ENCODE measurements at places on chromosomes 13 and 19.

DNA sequence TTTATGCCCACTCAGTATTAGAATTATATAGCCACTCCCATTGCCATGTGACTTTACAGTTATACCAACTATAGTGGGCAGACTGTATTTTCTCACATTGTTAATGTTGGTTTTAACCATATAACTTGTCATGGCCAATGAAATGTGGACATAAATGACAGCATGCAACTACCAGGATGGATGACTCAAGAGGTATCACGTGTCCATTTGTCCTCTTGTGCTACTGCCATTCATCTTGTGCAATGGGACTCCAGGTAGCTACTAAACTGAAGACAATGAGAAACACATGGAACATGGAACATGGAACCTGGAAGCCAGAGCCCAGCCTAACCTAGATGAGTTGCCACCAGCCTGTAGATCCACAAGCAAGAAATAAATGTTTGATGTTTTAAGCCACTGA is 242.7 kb upstream of the IPO5 start:
- no peak overlapping the region for H3K4me3 ChIP-seq
- no peaks in the 10 kb centered on the region for H3K4me1 ChIP-seq
- no peak for DNase-seq
- H3K36me3 ChIP-seq, result no peaks in the 10 kb centered on the region

DNA sequence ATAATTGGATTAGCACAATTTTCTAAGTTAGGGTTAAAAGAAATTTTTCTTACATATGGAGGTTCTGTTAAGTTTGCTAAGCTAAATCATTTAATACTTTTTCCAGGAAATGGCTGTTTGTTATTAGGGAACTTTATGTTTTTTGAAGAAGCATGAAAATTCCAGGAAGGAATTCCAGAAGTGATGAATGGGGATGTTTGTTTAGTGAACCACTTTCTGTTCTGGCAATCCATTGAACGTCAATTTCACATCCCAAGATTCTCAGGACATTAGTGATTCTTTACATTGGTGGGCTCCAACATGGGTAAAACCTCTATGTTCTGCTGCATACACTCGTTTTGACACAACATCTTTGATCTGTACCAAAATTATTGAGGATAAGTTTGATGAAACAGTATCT is 534.4 kb downstream of the IRS2 start:
- H3K4me3 ChIP-seq, result no peak overlapping the region
- peaks cover 17% of the 10 kb centered on the region for H3K36me3 ChIP-seq
- no peak overlapping the region for H3K27ac ChIP-seq

DNA sequence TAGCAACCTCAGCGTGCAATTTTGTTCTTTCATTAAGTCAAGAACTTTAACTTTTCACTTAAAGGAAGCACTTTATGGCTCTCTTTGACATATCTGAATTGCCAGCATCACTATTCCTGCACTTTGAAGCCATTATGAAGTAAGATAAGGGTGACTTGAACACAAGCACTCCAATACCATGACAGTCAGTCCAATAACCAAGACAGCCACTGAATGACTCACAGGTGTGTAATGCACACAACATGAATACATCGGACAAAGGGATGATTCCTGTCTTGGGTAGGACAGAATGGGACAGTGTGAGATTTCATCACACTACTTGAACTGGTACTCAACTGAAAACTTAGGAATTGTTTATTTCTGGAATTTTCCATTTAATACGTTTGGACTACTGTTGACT is 233.7 kb upstream of the IPO5 start:
- H3K27me3 ChIP-seq, result no peaks in the 10 kb centered on the region
- H3K27ac ChIP-seq, result no peak overlapping the region
- no peak for DNase-seq
- no peaks in the 10 kb centered on the region for H3K36me3 ChIP-seq

GRCh38 chr19:317710-318508 is 26.7 kb downstream of the MIER2 start:
- H3K4me3 ChIP-seq, result no peak overlapping the region
- DNase-seq, result no peak
- peaks cover 3% of the 10 kb centered on the region for H3K27me3 ChIP-seq
- no peaks in the 10 kb centered on the region for H3K4me1 ChIP-seq
- H3K36me3 ChIP-seq, result peaks cover 68% of the 10 kb centered on the region

GRCh38 chr13:112679381-112679780 is 10.5 kb upstream of the ATP11A start:
- peaks cover 16% of the 10 kb centered on the region for H3K4me1 ChIP-seq
- H3K27me3 ChIP-seq, result peaks cover 2% of the 10 kb centered on the region
- no peak overlapping the region for H3K27ac ChIP-seq
- no peak for DNase-seq
- 0 out of 2 replicates have a peak, but pooled peaks cover 6% of the 10 kb centered on the region for H3K36me3 ChIP-seq
- H3K4me3 ChIP-seq, result no peak overlapping the region

GRCh38 chr13:104648291-104648690 is 1582.1 kb upstream of the SLC10A2 start:
- no peaks in the 10 kb centered on the region for H3K27me3 ChIP-seq
- no peak overlapping the region for H3K4me3 ChIP-seq
- H3K27ac ChIP-seq, result no peak overlapping the region
- H3K4me1 ChIP-seq, result no peaks in the 10 kb centered on the region
- 0 out of 2 replicates have a peak, but pooled peaks cover under 1% of the 10 kb centered on the region for H3K36me3 ChIP-seq

GRCh38 chr13:30818323-30818960 is 83.1 kb downstream of the ALOX5AP start:
- H3K27ac ChIP-seq, result no peak overlapping the region
- peaks cover 4% of the 10 kb centered on the region for H3K27me3 ChIP-seq
- no peaks in the 10 kb centered on the region for H3K36me3 ChIP-seq
- no peak for DNase-seq
- H3K4me1 ChIP-seq, result no peaks in the 10 kb centered on the region

DNA sequence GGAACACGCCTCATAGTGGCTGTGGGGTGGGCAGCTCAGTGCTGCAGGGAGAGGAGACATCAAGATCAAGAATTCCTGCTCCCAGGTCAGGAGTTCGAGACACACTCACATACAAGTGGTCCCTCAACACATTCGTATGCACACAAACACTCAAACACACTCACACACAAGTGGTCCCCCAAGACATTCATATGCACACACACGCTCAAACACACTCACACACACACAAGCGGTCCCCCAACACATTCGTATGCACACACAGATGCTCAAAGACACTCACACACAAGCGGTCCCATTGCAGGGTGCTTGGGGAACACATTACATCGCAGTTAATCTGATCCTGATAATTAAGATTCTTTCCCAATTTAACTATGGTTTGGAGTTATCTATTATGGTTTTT is 28.2 kb downstream of the FCGBP start:
- H3K27me3 ChIP-seq, result no peaks in the 10 kb centered on the region
- no peak overlapping the region for H3K4me3 ChIP-seq
- no peak overlapping the region for H3K27ac ChIP-seq
- no peaks in the 10 kb centered on the region for H3K36me3 ChIP-seq

- H3K4me1 ChIP-seq, result peaks cover 17% of the 10 kb centered on the region
- H3K4me3 ChIP-seq, result peak overlapping the region; percentile 29
- H3K36me3 ChIP-seq, result peaks cover 8% of the 10 kb centered on the region
- peak; percentile 83 for DNase-seq
- peaks cover 13% of the 10 kb centered on the region for H3K27me3 ChIP-seq
Observed at GRCh38 chr13:112885782-112886268, 83.2 kb upstream of the MCF2L start.

DNA sequence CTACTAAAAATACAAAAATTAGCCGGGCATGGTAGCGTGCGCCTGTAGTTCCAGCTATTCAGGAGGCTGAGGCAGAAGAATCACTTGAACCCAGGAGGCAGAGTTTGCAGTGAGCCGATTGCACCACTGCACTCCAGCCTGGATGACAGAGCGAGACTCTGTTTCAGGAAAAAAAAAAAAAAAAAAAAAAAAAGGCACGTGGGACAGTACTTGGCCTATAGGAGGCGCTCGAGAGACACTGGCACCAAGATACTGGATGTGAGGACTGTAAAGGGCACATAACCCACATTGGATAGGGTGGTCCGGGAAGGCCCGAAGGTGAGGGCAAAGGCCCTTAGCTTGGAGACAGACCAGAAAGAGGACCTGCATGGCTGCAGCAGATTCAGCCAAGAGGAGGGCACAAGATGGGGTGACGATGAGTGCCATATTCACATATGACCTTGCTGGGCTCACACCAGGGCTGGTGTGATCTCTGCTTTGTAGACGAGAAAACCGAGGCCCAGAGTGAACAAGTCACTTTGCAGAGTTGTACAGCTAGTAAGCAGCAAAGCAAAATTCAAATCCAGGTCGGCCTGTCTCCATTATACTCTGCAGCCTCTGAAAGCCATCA is 89.4 kb downstream of the DPF1 start:
- peaks cover 17% of the 10 kb centered on the region for H3K4me1 ChIP-seq
- H3K36me3 ChIP-seq, result peaks cover 7% of the 10 kb centered on the region
- H3K27me3 ChIP-seq, result no peaks in the 10 kb centered on the region
- H3K27ac ChIP-seq, result no peak overlapping the region
- H3K4me3 ChIP-seq, result no peak overlapping the region

GRCh38 chr19:47152205-47152604 is 21.6 kb downstream of the SAE1 start:
- H3K36me3 ChIP-seq, result peaks cover 82% of the 10 kb centered on the region
- no peaks in the 10 kb centered on the region for H3K27me3 ChIP-seq
- no peak for DNase-seq
- peak overlapping the region; percentile 87 for H3K27ac ChIP-seq

DNA sequence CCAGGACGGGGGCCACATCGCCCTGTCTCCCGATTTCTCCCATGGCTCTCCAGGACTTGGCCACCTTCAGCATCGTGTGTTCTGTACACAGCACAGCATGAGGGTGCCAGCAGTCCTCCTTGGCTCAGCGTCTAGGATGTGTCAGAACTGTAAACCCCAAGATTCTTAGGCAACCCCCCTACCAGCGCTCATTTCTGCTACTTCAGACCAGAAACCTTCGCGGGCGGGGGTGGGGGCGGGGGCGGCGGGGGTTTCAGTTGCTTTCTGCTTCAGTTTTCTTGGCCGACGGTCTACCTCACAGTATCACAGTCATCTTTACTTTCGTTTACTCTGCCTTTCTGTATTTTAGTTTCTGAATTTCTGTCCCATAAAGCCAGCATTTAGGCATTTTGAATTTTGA is 82.4 kb downstream of the GGACT start:
- no peak overlapping the region for H3K4me3 ChIP-seq
- no peaks in the 10 kb centered on the region for H3K27me3 ChIP-seq
- no peak for DNase-seq

GRCh38 chr13:35514801-35515502 is 38.5 kb upstream of the MAB21L1 start:
- no peak for DNase-seq
- peak overlapping the region; percentile 9 for H3K4me3 ChIP-seq
- no peaks in the 10 kb centered on the region for H3K27me3 ChIP-seq
- H3K36me3 ChIP-seq, result no peaks in the 10 kb centered on the region

GRCh38 chr13:33787051-33787591 is 30.8 kb upstream of the RFC3 start:
- H3K4me3 ChIP-seq, result no peak overlapping the region
- H3K36me3 ChIP-seq, result peaks cover 3% of the 10 kb centered on the region
- H3K27ac ChIP-seq, result no peak overlapping the region
- no peak for DNase-seq

DNA sequence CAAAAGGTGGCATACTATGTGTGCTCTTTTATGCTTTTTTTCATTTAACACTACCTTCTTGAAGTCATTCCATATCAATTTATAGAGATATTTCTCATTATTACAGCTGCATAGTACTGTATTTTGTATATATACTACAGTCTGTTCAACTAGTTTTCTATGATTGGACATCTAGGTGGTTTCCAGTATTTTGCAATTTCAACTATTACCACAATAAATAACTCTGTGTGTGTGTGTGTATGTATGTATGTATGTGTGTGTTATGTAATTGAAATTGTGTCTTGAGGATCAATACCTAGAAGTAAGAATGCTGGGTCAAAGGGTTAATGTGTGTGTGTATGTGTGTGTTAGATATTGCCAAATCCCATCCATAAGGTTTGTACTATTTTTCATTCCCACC is 7.0 kb downstream of the LPAR6 start:
- no peaks in the 10 kb centered on the region for H3K27me3 ChIP-seq
- H3K27ac ChIP-seq, result no peak overlapping the region
- H3K4me3 ChIP-seq, result no peak overlapping the region
- H3K4me1 ChIP-seq, result peaks cover 7% of the 10 kb centered on the region
- no peaks in the 10 kb centered on the region for H3K36me3 ChIP-seq
- no peak for DNase-seq

GRCh38 chr13:106507560-106508274 is 27.7 kb downstream of the EFNB2 start:
- peak overlapping the region; percentile 97 for H3K27ac ChIP-seq
- DNase-seq, result no peak
- H3K4me3 ChIP-seq, result no peak overlapping the region
- H3K27me3 ChIP-seq, result no peaks in the 10 kb centered on the region
- peaks cover 26% of the 10 kb centered on the region for H3K4me1 ChIP-seq

GRCh38 chr13:112686364-112686763 is 3.5 kb upstream of the ATP11A start:
- no peak for DNase-seq
- H3K36me3 ChIP-seq, result no peaks in the 10 kb centered on the region
- no peaks in the 10 kb centered on the region for H3K27me3 ChIP-seq
- H3K4me1 ChIP-seq, result peaks cover 20% of the 10 kb centered on the region

GRCh38 chr19:17576758-17577456 is 21.5 kb downstream of the COLGALT1 start:
- H3K4me1 ChIP-seq, result peaks cover 25% of the 10 kb centered on the region
- peak overlapping the region; percentile 60 for H3K4me3 ChIP-seq
- H3K27ac ChIP-seq, result no peak overlapping the region
- H3K27me3 ChIP-seq, result no peaks in the 10 kb centered on the region
- peak; percentile 100 for DNase-seq

DNA sequence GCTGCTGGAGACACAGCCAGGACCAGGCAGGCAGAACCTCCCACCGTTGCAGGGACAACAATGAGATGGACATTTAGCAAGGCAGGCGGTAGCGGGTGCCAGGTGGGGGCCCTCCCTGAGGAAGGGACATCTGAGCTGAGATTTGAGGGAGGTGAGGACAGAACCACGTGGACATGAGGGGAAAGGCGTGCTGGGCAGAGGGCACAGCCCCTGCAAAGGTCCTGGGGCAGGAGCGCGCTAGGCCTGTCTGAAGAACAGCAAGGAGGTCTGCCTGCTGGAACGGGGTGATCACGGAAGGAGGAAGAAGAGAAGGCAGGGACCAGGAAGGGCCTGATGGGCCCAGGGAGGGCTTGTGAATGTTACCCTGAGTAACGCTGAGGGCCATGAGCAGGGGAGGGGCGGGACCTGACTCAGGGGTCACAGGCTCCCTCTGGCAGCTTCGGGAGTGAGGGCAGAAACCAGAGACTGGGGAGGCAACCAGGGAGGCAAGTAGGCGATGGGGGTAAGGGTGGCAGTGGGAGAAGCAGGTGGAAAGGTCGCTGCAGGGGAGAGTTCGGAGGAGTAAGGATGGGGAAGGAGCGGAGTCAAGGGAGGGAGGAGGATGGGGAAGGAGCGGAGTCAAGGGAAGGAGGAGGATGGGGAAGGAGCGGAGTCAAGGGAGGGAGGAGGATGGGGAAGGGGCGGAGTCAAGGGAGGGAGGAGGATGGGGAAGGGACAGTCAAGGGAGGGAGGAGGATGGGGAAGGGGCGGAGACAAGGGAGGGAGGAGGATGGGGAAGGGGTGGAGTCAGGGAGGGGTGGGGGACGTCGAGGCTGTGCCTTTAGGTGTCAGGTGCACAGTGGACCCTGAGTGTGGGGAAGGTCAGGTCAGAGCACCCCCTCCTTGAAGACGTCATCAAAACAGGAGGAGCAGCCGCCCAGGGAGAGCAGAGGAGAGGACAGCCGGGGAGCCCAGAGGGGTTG is 15.7 kb upstream of the B3GNT3 start:
- no peaks in the 10 kb centered on the region for H3K27me3 ChIP-seq
- DNase-seq, result peak; percentile 69
- peaks cover 16% of the 10 kb centered on the region for H3K4me1 ChIP-seq
- peak overlapping the region; percentile 83 for H3K4me3 ChIP-seq

- DNase-seq, result no peak
- no peaks in the 10 kb centered on the region for H3K36me3 ChIP-seq
- no peaks in the 10 kb centered on the region for H3K27me3 ChIP-seq
- no peak overlapping the region for H3K27ac ChIP-seq
- H3K4me1 ChIP-seq, result no peaks in the 10 kb centered on the region
Observed at GRCh38 chr13:44842158-44842557, 147.1 kb downstream of the NUFIP1 start.
